DMS 273 treated with DMSO at 0.1 percent for 48 hours (cell line): ENCODE measurements at places on chromosomes 3 and 15.

- no peak for DNase-seq
Measured at GRCh38 chr3:67804089-67804488, 149.7 kb upstream of the SUCLG2 start.

- no peak for DNase-seq
Measured at GRCh38 chr3:76361010-76361409, 575.7 kb upstream of the ZNF717 start.

DNA sequence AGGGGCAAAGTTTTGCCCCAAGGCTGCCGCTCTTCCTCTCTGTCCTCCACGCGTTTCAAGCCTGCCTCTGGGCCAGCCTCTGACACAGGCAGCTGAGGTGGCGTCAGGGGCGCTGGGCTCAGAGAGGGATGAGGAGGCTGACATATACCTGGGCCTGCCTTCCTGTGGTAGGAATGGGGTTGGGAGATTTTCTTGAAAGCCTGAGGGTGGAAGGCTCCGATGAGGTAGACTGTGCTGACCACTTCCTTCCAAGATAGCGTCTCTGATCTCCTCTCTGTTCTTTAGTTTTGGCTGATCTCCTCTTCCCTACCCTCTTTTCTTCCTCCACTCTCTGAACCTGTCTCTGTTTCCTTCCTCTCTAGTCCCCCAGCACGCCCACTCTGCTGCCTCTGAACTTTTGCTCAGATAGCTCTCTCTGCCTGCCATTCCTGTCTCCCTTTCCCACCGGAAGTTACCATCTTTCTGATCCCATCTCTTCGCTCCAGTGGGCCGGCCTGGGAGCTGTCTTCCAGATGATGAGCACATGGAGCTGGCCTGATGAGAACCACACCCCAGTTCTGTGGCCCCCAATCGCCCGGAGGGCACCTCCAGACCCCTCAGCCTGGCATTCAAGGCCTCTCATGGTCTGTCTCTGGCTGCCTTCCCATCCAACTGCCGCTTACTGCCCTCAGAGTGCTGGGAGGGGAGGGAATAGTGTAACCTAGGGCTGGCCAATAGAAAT is 32.5 kb upstream of the LCTL start:
- no peak for DNase-seq

DNA sequence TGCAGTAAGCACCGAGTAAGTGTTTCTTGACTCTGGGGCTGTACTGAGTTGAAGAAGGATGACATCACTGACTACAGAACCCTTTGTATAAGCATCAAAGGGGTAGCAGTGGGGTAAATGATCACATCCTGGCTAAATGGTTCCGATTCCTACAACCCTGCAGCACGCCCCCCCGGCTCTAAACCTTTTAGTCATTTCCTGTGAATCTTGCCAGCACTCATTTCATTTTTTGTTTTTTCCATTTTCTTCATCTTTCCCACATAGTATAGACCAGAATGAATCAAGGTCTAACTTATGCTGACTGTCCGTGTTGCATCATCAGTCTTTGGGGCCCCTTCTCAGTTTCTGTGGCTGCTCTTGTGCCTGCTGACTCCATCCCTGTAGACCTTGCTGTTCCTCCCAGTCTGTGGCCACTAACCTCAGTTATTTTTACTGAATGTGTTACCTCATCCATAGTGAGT is 383.1 kb upstream of the TPRG1 start:
- DNase-seq: no peak

DNA sequence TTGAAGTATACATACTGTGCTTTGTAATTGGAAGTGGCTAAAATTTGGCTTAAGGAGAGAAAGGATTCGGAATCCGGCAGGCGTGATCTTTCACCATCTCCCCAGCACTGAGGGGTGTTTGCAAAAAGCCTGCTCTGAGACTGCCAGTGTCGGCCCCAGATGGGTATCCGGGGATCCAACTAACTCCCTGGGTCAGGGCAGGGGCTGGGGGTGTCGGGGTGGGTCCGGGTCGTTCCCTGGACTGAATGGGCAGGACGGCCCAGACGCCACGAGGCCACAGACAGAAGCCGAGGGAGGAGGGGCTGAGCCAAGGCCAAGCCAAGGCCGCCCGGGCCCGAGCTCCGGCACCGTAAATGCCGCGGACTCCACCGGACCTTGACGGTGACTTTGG is 349 bp downstream of the PPIB start:
- DNase-seq: no peak
